ENCODE measurements at places on chromosomes 12 and 14.

GRCh38 chr14:35337269-35338255 lies 45.4 kb downstream of the PSMA6 start:
- DNase-seq: no peak

GRCh38 chr14:93759719-93760307 lies 28.5 kb downstream of the PRIMA1 start:
- DNase-seq: no peak

- DNase-seq: no peak
Measured at GRCh38 chr12:5260086-5260485, 171.8 kb upstream of the NTF3 start.

DNA sequence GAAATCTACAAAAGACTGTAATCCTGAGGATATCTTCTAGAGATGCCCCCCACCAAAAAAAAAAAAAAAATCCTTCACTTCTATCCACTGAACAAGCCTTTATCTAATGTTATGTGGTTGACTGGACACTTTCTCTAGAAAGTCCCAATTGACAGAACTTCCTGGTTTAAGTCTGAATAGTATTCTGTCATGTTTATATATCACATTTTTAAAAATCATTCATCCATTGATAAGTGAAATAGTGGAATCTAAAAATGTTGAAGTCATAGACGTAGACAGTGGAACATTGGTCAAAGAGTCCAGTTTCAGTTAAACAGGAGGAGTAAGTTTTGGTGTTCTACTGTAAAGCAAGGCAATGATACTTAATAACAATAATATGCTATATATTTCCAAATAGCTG lies 297.0 kb downstream of the SSPN start:
- no peak for DNase-seq

DNA sequence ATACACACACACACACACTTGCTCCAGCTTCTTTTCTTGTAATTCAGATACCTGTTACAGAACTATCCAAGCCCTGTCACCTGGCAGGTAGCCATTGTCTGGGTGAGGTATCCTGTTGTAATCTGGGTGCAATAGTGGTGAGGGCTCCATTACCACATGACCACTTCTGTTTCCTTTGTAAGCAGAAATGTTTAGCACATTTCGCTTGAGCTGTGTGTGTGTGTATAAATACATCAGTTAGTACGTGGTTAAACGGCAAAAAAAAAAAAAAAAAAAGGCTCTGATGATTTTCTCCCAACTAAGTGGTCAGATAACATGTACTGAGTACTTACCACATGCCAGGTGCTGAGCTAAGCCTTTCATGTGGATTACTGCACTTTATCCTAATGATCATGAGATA lies 129.3 kb upstream of the SSTR1 start:
- peak; percentile 24 for DNase-seq

- peak; percentile 6 for DNase-seq
Measured at GRCh38 chr14:67413806-67414769, 2.1 kb upstream of the PLEK2 start.

- DNase-seq: peak; percentile 56
Measured at GRCh38 chr14:91417120-91417982, at the start of gene CCDC88C. CCDC88C (minus strand) TSS chr14:91417820; CDS start chr14:91417690, 130 bp downstream.

Measured in activated gamma-delta T cell treated with anti-CD3 and anti-CD28 coated beads, Interleukin-2, amount 50 U/mL, for 16 hours (primary cell).